Tongue (tissue), 3 donors: ENCODE measurements at places on chromosomes 4 and X. TPM values are rescaled to one million over a fixed set of nuclear protein-coding genes. Genes with fewer than 3 reads are reported as not detected.

- no peak for DNase-seq
Measured at GRCh38 chr4:3471886-3472285, 8.8 kb downstream of the DOK7 start.

- peak; percentile 74 for DNase-seq
Measured at GRCh38 chr4:186144946-186145569, 40.6 kb downstream of the FAM149A start.

GRCh38 chr4:165360041-165360695 lies 18.6 kb upstream of the CPE start:
- peak; percentile 65 for DNase-seq

GRCh38 chr4:117370944-117371668 lies 285.7 kb upstream of the TRAM1L1 start:
- DNase-seq: no peak

DNA sequence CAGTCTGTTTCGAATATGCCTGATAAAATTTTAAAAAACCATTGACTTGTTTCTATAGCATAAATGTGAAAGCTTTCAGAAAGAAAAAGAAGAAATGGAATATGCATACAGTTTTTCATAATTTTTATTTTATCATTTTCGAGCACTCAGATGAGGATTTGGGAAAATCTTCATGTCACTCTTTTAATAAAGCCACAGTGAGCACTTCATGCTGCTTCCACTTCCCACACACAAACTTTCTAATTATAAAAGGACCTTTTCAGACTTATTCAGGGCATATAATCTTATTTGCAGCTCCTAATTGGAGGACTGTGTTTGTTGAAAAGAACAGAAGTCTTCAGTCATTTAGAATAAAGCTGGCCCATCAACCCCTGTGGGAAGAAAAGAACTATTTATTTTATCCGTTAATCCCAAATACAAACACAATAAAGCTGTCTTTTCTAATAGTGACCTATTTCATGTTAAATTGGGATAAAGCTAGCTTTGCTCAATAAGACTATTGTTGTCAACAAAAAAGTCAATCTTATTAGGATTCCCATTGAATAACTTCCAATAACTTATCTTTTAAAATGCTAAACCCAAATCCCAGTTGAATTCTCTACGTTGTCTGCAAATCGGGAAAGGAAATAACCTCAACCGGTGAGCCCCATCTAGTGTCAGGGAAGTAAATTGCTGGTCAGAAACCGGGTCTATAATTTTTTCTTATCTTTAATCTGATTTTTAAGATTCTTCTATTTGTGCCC lies 211.5 kb downstream of the PDGFRA start:
- DNase-seq: peak; percentile 25

DNA sequence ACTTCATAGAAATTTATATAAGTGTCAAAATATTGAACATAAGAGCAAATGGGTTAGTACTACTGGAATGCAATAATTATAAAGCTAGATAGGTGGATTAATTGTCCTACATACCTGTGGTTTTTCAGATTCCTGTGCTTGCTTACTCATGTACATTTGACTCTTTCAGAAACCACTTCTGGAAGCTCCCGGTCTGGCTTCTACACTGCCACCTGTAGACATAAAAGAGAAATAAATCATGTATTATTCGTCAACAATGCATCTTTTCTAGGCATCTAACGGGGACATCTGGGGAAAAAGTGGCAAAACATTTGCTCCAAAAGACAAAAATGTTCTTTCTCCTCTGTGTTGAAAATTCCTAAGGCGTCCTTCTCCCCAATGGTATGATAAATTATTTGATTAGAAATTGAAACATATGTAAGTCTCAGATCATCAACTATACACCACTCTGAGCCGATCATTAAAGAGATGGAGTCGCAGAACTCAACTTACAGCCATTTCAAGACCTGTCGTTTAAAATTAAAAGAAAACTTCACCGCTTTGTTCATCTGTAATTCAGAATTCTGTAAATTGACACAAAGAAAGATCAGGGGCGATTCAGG lies 648.7 kb upstream of the DIPK2B start:
- DNase-seq: peak; percentile 30

DNA sequence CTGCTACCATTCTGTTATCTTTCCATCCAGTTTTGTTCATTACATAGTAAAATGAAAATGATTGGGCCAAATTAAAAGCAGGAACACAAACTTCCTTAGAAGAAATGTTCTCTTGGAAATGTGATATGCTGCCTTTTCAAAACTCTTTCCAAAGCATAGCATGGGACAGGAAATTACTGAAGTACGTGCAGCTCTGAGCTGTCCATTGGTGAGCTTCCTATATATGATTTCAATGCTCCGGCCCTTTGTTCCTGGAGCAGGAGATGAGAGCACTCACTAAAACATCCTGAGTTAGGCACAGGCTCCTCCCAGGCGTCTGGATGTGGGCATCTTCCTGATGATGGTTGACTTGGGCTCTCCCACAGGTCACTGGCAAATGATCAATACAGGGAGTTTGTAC lies 33.0 kb upstream of the ANXA3 start:
- peak; percentile 24 for DNase-seq

DNA sequence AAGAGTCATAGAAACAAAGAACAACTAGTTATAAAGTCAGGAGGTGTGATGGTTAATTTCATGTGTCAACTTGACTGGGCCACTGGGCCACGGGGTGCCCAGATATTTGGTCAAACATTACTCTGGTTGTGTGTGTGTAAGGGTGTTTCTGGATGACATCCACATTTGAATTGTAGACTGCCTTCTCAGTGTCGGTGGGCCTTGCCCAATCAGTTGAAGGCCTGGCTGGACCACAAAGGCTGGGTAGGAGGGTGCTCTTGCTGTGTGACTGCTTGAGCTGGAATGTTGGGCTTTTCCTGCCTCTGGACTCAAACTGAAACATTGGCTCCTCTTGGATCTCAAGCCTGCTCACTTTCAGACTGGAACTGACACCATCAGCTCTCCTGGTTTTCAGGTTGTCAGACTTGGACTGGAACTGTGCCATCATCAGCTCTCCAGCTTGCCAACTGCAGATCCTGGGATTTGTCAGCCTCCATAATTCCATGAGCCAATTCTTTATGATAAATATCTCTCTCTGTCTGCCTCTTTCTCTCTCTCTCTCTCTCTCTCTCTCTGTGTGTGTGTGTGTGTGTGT lies 41.4 kb downstream of the CLDN34 start:
- DNase-seq: no peak

DNA sequence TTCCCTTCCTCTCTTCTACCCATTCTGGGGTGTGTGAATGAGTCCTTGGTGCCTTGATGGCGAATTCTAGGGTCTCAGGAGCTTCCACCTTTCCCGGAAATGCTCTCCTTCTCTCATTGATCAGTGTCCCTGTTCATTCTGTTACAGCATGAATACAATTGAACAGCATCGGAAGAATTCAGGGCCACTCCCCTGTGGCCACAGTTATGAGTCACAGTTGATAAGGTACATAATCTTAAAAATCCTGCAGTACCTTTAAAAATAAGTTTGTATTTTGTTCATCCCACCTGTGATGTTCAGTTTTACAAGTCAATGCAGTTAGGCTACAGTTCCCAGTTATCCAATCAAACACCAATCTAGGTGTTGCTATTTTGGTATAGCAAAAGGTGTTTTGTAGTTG lies 47.3 kb upstream of the FAM9A start:
- no peak for DNase-seq

DNA sequence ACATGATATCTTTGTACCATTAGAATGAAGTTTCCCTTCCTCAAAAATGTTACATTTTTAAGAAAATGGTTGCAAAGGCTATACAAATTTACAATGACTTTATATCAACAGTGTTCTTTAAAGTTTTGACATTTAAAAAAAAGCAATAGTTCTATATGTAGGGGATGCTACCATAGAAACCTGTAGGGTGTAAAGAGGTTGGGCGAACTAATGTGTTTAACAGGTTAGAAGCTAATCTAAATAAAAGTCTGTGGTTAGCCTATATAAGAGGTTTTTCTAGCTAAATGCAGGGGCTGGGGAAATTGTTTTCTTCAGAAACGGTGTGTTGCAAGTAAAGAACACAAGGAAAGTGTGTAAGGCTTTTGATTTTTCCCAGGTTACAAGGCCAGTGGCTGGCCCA lies 73.3 kb downstream of the GBA3 start:
- DNase-seq: no peak

DNA sequence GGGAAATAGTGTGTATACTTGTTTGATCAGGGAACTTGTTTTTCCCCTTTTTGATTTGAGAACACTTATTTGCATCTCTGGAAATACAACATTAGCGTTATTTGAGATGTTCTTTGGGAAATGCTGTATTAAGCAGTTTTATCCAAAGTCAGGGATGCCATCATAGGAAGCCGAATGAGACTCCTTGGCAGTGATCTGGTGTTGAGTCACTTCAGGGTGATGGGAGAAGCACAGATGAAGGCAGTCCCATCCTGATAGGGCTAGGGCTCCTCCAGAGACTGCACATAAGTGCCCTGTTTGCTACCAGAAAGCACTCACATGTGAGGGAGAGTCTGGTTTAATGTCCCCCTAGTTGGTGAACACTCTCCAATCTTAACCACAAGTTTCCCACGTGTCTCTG lies 62.3 kb downstream of the IL1RAPL1 start:
- no peak for DNase-seq

GRCh38 chr4:5788144-5788543 lies 77.1 kb downstream of the EVC start:
- DNase-seq: no peak

DNA sequence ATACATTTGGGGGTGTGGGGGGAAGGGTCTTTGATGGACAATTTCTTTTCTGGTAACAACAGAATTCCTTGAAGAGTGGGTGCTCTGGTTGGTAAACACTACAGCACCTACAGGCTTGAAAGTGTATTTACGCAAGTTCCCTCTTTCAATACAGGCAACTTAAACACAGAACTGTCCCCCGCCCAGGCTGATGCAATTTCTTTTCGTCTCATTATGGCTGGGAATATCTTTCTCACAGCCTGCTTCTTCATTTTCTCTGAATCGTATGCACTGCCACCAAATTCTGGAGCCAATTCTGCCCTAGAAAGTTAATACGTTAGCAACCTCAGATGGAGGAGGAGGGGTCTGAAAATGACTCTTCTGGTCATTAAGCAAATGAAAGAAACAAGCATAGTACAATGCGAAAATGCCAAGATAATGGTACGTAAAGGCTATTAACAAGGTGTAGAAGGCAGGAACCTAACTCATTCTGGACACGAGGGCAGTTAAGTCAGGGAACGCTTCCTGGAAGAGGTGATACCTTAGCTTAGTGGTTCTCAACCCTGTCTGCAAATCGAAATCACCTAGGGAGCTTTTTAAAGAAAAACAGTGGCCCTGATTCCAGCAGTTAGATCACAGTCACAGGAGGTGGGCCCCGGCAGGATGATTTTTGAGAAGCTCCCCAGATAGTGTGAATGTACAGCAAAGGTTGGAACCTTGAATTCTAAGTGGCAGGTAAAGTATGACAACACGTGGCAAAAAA lies 1.0 kb downstream of the AGA start:
- DNase-seq: peak; percentile 21

- peak; percentile 45 for DNase-seq
Measured at GRCh38 chr4:113978561-113979147, 793 bp downstream of the ARSJ start.

GRCh38 chr4:93751411-93751810 lies 77.1 kb upstream of the ATOH1 start:
- no peak for DNase-seq

GRCh38 chrX:155874571-155875244 lies 6.4 kb upstream of the VAMP7 start:
- peak; percentile 5 for DNase-seq

DNA sequence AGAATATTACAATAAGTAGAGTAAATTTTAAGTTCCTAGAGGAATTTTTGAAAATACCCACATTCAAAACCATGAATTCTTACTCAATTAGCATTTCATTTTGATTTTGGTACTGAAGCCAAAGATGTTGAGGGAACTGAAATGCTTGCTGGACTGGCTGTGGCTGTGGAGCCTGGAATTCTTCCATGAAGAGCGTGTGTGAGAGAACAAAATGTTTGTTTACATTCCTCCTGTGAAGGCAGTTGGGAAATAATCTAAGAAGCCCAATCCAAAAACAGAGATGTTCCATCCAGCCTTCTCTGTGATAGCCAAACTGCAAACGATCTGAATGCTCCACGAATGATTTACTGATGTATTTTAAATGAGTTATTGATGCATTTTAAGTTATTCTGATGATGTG lies 3.8 kb upstream of the ADH1B start:
- DNase-seq: peak; percentile 88

DNA sequence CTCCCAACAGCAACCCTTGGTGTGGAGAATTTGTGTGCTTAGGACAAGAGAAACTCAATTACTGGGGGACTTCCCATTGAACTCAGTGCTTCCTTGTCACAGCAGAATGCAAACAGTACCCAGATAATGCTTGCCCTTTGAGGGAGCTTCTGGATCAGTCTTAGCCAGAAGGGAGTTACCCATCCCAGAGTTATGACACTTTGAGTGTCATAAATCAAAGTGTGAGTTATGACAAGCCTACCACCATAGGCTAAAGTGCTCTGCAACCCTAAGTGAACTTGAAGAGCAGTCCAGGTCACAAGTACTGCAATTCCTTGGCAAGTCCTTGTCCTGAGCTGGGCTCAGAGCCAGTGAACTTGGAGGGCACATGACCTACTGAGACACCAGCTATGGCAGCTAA lies 1513.9 kb upstream of the PCDH10 start:
- no peak for DNase-seq

CLOCK gene
- total RNA-seq: 25.5 TPM

BMP2K gene
- 50.9 TPM for total RNA-seq

ADGRG2 gene
- 4.3 TPM for total RNA-seq

PCDH7 gene
- total RNA-seq: 65.0 TPM

STS gene
- 8.2 TPM for total RNA-seq

CC2D2A gene
- total RNA-seq: 32.3 TPM

GLUD2 gene
- 2.8 TPM for total RNA-seq
